ENCODE measurements at places on chromosomes 2 and 18.

DNA sequence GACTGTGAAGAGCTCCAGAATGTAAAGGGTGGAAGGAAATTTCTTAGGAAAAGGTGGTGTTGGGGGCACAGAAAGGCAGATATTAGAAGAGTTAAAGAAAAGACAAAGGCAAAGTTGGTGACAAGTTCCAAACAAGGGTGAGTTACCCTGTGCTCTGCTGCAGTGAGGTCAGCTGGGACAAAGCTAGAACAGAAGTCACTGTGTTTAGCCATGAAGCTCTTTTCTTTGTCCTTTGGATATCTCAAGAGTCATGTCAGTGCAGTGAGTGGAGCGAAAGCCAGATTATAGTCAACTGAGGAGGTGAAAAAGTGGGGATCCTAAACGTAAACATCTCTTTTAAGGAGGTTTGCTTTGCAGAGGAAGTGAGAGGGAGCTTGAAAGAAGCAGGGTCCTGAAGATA lies 187.8 kb upstream of the ALPP start:
- no peak for DNase-seq

GRCh38 chr2:232126301-232127099 lies 165.0 kb downstream of the DIS3L2 start:
- no peak for DNase-seq

DNA sequence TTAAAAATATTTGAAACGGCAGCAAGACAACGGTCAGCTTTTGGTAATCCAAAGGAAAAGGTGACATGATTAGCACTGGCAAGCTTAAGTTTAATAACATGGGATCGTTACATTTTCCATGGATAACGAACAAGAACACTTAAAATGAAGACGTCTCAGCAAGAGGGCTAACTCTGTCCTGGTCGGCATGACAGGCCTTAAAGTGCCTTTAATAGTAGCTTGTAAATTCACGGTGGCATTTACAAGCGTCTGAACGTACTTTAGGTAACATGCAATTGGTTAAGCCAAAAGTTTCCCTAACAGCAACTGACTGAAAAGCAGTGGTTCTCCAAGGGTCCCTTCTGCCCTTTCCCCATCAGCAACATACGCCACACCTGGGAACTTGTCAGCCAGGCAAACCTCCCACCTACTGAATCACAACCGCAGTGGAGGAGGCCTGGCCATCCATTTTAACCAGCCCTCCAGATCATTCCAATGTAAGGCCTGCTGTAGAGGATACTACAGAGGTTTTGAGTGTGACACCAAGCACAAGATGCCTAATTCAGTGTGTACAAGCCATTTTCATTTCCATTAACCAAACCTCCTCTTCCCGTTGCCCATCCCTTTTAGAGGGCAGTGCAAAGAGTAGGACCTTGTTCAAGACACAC lies 4.4 kb downstream of the TGFA start:
- DNase-seq = no peak

DNA sequence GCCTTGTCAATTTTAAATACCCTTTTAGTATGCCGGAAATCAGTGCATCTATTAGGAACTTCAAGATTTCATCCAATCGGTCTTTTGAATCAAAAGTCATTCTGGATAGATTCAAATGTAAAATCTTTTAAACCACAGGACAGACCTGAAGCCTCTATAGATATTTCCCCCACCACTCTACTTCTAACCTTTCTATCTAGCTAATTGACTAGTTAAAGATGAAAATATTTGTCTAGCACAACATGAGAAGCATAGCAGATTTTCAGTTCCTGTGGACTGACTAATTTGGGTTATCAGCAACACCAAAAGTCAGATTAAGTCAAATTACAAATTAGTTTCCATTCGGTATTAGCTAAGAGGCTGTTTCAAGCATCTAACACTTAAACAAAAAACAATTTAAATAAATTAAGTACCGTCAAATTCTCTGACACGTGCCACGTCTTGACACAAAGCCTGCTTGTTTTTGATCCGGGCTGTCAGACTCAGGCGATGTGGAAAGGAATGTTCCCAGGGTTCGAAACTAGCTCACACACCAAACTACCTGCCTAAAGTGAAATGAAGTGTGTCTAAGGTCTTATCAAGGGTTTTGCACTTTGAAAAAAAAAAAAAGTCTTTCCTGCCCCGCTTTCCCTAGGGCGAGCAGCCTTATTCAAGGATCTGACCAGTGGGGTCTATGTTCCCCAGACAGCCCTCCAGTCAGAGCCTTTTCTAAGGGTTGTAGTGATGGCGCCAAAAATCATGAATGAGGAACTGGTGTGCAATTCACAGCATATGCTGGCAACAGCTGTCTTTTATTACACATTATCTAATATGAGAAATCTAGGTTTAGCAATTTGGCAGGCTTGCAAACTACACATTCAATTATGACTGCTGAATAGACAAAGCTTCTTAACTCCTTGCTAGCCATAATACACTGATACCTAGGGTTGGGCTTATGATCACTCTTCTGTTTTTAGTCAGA lies 4.7 kb downstream of the CYTIP start:
- DNase-seq = no peak

GRCh38 chr2:189260361-189260814 lies 80.8 kb upstream of the COL5A2 start:
- no peak for DNase-seq

GRCh38 chr18:77249569-77250500 lies at the start of gene GALR1:
GALR1 (plus strand) TSS chr18:77249848; CDS start chr18:77250549, 701 bp downstream.
- DNase-seq = no peak

GRCh38 chr2:41989501-41990180 lies 58.2 kb upstream of the PKDCC start:
- no peak for DNase-seq

DNA sequence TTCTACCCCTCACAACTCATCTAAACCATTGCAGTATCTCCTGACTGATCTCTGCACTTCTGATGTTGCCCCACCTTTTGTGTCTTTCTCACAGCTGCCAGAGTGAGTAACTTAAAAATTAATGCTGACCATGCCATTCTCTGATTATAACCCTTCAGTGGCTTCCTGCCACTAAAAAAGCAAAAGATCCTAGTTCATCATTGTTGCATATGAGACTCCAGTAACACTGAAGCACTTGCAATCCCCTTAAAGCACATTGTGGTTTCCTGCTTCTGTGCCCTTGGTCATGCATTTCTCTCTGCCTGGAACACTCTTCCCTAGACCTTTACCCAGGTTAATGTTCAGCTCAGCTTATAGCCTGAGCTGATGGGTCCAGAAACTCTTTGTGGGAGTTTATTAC lies 95.1 kb upstream of the WDSUB1 start:
- DNase-seq = no peak

DNA sequence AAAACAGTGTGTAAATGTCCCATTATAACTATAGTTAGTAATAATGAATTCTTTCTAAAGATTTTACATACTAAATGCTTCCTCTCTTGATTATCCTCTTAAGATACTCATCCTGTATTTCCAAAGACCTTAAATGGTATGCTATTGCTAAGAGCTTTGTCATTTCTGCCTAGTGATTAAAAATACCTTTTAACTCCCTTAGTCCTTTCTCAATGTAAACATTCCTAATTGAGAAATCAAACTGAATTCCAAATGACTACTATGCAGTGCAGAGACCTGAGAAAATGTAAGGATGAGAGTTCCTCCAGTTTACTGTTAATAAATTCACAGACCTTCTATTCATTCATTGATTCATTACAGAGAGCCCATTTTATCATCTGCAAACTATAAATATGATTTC lies 86.9 kb downstream of the SOS1 start:
- DNase-seq = no peak

- no peak for DNase-seq
Observed at GRCh38 chr18:59150236-59150635, 10.6 kb downstream of the SEC11C start.

- no peak for DNase-seq
Observed at GRCh38 chr2:21856708-21857107, 732.9 kb downstream of the TDRD15 start.

- no peak for DNase-seq
Observed at GRCh38 chr2:118492335-118492734, 355.1 kb downstream of the EN1 start.

DNA sequence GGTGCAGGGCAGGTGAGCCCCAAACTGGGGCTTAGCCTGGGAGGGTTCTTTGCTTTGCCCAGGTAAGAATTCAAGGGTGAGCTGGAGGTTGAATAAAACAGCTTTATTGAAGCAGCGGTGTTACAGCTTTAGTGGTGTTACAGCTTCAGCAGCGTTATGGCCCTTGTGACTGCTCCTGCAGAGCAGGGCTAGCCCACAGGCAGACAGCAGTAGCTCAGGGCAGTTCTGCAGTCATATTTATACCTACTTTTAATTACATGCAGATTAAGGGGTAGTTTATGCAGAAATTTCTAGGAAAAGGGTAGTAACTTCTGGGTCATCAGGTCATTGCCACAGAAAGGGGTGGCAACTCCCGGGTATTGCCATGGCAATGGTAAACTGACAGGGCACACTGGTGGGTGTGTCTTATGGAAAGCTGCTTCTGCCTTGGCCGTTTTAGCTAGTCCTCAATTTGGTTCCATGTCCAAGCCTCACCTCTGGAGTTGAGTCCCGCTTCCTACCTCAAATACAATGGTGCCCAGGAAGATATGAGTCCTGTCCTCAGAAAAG lies 78.2 kb downstream of the THNSL2 start:
- DNase-seq = no peak

DNA sequence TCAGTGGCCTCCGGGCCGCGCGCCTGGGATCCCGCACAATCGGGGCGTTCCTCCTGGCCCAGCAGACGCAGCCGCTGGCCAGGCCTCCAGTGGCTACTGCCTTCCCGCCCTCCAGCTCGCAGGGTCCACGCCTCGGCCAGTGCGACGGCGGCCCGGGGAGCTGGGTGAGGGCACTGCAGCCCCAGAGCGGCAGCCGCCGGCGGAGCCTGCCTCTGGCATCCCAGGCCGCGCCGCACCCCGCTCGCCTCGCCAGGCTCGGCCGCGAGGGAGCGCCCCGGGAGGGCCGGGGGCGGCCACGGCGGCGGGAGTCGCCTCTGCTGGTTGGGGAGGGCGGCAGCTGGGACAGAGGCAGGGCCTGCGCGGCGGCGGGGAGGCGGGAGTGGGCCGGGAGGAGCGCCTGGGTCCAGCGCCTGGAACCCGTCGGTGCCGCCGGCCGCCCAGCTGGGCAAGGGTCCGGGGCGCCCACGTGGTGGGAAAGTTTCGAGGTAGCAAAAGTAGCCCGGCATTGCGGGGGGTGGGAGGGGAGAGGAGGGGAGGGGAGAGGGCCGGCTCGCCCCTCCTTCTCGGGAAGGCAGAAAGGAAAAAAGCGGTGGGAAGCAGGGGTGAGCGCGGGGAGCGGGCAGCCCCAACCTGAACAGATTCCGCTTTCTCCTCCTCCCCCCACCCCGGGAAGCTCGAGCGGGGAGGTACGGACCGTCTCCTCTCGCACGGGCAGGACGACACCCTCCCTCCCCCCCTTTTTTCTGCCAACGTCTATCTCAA lies 1.5 kb upstream of the INHBB start:
- peak; percentile 13 for DNase-seq

GRCh38 chr18:10232062-10232461 lies 222.4 kb upstream of the APCDD1 start:
- DNase-seq = no peak

DNA sequence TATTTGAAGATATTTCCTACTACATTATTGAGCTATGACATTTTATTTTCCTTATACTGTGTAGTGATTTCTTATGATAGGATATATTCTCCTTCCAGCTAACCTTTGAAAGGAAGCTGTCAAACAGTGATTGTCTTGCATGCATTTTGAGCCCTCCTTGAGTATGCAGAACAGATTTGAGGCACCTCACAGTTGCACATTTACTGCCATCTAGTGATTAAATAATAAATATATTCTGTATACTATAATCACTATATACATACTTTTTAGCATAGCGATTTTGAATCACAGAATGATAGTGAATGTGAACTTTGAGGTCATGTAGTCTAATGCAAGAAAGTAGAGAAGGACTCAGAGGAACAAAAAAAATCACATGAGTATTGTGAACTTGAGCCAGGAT lies 268.4 kb upstream of the CDH19 start:
- no peak for DNase-seq

GRCh38 chr18:50654658-50655550 lies 95.0 kb downstream of the MAPK4 start:
- no peak for DNase-seq

DNA sequence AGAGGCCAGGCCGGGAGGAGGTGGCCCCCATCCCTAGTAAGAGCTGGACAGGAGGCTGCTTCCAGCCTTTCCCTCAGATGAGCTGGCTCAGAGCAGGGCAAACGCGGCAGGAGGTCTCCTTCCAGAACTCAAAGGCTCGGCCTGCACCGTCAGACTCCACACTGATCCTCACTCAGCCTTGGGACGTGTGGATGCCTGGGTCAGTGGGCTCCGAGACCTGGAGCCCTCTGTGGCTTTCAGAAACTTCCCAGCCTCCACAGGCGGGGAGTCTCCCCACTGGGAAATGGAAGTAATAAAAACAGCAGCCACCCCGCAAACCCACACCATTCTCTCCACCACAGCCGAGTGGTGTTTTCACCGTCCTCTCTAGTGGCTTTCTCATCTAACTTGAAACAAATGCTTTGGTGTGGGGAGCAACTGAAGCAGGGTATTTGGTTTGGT lies 54.3 kb downstream of the INPP5D start:
- peak; percentile 38 for DNase-seq

GRCh38 chr2:179765666-179766065 lies 95.7 kb downstream of the ZNF385B start:
- no peak for DNase-seq

DNA sequence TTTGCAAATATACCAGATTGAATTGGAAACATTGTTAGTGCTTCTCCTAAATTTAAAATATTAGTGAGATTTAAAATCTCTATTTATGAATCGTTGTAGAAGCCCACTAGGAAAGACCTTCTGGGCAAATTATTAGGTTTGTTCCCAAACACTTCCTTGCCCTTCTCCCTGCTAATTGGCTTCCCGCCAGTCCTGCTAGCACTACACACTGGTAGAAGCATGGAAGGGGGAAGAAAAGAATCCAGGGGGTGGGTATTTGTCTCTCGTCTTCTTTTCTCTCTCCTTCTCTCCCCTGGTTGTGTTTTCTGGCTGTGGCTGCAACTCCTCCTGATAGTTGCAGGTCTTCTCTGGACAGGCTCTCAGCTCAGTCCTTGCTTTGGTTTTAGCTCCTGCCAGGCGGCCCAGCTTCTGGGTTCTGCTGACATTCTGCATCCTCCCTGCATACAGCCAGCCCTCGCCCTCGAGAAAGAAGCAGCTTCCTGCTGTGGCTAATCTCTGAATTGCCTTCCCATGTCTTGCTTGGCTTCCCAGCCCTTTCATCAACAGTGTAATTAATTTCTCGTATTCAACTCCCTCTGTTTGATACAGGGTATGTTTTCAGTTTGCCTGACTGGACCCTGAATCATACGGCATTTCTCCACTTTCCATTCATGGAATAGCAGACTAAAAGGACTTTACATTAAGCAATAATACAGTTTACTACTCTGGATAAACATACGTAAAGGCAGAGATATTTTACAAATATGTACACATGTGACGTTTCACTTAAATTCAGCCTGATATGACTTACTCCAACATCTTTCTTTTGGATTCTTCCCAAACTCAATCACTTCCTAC lies 6.9 kb upstream of the PARD3B start:
- DNase-seq = no peak
